Left forelimb (tissue), 1 donor: ENCODE measurements at places on chromosomes 11 and 22.

DNA sequence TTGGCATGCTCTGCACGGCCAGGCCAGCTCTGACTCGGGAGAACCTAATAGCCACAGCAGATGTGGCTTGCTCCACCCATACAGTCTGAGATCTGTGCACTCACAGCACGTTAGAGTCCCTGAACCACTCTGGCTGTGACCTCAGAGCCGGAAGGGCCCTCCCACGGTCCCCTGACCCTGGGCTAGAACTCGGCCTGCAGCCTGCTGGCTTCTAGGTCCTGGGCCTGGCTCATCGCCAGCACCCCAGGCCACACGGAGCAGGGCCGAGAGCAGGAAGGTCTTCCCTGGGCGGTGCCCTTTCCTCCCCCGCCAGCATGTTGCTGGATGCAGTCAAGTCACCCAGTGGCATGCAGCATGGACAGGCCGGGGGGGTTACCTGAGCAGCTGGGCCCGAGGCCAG lies 35.3 kb upstream of the TTLL12 start:
- no peak for DNase-seq

- DNase-seq: no peak
These were observed 87.8 kb upstream of the TOP3B start for GRCh38 chr22:22070371-22070824.

DNA sequence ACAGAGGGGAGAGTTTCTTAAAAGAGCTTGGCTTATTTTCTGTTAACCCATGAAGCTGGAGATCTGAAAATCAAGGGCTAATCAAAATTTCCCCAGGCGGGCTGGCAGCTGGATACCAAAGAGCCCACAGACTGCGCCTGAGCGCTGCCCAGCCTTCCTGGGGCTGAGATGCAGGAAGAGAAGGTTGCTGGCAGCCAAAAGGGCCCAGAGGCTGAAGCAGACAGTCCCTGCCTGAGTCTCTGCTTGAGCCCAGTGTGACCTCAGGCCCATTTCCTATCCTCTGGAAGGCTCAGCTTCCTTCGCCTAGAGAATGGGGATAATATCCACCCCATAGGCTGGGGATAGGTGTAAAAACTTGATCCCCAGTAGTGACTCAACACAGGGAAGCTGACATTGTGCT lies 49.1 kb downstream of the ARRB1 start:
- DNase-seq: no peak

GRCh38 chr11:14502039-14502438 lies 2.4 kb upstream of the COPB1 start:
- DNase-seq: no peak

DNA sequence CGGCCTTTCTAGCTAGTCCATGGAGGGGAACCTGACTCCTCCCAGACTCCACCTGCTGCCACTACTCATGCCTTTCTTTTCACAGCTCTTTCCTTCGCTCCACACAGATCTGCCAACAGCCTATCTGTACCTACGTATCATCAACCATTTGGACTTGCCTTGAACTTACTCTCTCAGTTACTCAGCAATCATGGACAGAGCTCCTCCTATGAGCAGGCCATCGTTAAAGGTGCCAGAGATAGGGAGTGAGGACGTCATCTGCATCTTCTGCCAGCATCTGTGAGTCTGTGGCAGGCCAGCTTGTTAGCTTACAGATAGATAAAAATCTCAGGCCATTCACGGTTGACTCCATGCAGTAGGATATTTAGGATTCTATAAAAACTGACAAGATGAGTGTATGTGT lies 162.9 kb upstream of the ZBED5 start:
- DNase-seq: no peak

DNA sequence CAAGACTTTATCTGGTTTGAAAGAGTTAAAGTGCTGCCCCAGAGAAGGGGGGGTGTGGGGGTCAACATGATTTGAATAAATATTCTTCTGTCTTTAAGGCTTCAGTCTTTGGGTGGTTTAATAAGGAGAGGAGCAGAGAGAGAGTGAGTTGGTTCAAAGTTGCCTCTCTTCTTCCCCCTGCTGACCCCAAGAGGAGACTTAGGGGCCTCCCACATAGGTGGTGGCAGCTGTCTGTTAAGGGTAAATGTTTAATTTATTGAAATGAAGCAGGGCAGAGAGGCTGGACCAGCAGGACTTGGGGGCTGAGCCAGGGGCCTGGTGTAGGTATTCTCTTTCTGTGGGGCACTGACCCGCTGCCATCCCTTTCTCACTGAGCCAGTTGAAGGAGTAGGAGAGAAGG lies 5.5 kb downstream of the POU2F3 start:
- DNase-seq: no peak

DNA sequence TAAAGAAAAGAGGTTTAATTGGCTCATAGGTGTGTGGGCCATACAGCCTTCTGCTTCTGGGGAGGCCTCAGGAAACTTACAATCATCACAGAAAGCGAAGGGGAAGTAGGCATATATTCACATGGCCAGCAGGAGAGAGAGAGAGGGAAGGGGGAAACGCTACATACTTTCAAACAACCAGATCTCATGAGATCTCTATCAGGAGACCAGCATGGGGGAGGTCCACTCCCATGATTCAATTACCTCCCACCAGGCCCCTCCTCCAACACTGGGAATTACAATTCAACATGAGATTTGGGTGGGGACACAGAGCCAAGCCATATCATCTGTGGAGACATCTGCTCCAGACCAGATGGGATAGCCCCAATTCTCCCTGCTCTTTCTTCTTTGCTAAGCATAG lies 866.0 kb downstream of the BRD1 start:
- DNase-seq: no peak

DNA sequence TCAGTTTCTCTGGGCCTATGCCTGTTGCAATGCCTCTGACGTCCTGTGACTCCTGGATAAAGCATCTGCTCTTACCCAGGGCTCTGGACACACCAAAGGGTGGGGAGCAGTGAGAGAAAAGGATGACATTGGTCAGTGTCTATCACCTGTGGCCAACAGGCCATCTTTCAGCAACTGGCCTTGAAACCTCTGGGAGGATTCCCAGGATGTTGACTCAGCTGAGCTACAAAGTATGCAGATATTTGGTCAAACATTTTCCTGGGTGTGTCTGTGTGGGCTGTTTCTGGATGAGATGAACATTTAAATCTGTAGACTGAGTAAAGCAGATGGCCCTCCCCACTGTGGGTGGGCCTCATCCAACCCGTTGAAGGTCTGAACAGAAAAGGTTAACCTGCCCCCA lies 149.9 kb downstream of the SPATA19 start:
- no peak for DNase-seq

DNA sequence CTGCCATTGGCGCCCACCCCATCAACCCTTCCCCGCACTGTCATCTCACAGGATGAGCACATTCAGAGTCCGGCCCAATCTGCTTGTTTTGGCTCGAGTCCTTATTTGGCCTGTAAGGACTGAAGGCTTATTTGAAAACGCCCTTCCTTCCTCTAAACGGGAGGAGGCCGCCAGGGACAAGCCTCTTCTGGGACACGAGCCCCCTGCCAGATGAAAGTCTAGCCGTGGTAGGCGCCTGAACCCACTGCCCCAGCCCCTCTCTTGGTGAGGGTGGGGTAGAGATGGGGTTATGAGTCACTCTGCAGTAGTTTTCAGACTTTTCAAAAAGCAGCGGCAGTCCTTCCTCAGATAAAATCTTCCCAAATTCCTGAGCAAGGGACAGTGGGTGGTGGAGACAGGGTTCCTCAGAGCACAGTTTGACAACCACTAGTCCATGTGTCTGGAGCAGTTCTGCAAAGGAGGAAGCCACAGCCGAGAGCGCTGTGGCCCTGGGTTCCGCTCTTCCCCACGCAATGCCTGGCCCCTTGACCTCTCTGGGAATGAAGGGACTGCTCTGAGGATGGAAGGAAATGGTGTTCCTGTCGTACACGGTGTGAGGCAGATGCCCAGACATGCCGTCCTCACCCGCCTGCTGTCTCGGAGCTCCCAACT lies 57.0 kb downstream of the MYH9 start:
- no peak for DNase-seq

DNA sequence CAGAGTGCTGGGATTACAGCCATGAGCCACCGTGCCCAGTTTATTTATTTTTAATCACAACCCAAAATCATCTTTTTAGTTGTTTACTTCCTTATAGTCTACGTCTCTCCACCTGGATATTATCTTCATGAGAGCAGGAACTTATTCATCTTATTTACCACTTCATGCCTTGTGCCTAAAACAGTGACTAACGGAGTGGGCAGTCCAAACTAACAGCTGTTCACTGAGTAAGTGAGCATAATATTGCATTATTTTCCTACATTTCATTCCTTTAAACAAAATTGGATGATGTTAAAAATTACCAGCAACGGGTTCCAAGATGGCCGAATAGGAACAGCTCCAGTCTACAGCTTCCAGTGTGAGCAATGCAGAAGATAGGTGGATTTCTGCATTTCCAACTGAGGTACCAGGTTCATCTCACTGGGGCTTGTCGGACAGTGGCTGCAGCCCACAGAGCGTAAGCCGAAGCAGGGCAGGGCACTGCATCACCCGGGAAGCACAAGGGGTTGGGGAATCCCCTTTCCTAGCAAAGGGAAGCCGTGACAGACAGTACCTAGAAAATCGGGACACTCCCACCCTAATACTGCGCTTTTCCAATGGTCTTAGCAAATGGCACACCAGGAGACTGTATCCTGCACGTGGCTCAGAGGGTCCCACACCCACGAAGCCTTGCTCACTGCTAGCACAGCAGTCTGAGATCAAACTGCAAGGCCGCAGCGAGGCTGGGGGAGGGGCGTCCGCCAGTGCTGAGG lies 14.1 kb downstream of the TMEM123 start:
- no peak for DNase-seq

GRCh38 chr11:92702037-92702804 lies 267.2 kb upstream of the MTNR1B start:
- no peak for DNase-seq

DNA sequence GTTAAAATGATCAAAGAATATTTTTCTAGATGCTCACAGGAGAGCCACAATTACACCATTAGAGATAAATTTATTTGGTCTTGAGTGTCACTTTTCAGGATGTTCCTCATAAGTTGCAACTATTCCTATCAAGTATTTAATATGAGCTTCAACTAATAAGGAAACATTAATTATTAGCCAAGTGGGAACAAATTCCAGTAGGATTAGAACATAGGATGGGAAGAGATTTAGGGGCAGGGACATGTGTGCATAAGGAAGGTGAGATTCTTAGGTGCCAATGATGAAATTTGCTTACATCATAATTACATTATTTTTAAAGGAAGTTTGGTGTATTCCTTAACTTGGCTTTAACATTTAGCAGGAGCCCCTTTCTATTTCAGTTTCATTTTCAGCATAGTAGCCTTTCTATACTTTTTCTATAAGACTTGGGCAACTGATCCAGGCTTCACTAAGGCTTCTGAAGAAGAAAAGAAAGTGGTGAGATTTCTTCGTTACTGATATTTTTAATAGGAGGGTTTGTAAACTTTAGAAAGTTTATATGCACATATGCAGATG lies 38.8 kb downstream of the CSRP3 start:
- no peak for DNase-seq

- DNase-seq: no peak
These were observed 3.4 kb downstream of the TIGD3 start for GRCh38 chr11:65357856-65358356.

GRCh38 chr11:72295471-72295870 lies 51.5 kb upstream of the PHOX2A start:
- no peak for DNase-seq
